Type B pancreatic cell (in vitro differentiated cells): ENCODE measurements at places on chromosomes 12 and 14.

DNA sequence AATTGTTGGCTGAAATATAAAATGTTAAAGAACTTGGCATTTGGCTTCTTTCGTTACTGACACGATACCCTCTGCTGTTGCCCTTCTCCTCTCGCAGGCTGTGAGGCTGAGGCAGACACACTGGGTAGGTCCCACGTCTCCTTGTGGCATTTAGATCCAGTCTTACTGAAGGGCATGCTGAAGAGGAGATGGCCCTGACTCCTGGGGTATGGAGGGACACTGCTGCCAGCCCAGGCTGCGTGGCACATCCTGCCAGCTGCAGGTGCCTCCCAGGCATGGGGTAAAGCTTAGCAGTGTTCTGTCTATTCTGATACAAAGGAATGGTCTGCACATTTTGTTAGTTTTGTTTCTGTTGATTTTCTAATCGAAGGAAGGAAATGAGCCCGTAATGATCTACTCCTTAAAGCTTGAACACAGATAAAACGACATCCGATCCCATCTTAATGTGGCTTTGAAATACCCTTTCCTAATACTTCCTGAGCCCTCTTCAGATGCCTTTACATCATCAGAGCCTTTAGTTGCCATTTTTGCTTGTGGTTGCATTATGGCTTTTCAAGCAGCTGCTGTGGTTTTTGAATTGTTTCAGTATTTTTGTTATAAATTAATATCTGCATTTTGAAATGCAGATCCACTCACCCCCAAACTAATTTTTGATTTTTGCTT lies 61.1 kb downstream of the WDR20 start:
- no peak for DNase-seq

- DNase-seq, result no peak
Measured at GRCh38 chr12:13744561-13744960, 236.8 kb downstream of the GRIN2B start.

GRCh38 chr14:65080960-65081747 lies 21.2 kb downstream of the MAX start:
- DNase-seq, result no peak

DNA sequence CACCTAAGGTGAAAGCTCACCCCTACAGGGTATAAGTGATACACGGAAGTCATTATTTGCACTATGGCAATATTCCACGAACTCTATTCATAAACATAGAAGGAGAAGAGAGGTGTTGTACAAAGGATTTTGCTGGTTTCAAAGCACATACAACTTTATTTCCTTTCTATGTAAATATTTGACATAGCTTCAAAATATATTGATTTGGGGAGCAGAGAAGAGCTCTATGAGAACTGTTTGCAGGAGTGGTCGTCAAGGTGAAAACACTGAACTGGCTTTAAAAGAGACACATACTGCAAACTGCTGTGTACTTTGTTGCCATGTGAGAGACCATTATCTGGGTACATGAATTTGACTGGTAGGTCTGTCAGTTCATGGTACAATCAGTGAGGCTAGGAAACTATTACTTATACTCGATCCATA lies 16.7 kb downstream of the CNIH1 start:
- DNase-seq, result no peak

DNA sequence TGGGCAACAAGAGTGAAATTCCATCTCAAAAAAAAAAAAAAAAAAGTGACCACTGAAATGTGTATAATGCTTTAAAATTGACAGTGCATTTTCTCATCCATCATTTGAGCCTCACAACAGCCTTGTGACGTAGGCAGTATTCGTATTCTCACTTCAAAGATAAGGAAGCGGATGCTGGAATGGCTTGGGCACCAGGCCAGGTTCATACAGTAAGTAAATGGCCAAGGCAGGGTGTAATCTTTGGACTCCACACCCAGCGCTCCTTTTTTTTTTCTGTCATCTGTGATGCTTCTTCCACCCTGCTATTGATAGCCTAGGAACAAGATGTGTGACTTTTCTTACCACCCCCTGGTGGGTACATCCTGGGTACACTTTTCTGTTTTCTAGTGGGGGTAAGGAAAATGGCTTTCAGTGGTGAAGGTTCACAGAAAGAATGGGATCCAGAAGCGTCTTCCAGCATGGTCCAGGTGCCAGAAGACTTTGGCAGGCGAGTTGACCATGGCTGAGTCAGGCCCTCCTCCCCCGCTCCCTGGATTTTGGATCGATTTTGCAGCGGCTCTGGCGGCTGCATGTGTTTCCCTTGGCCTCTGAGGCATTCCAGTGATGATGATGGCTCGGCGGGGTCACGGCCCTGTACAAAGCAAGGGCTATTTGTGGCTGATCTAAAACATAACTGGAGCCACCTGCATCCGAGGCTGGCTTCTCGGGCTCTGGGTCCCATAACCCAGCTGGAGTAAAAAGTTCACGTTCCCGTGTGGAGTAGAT lies 110.6 kb downstream of the CACNA1C start:
- no peak for DNase-seq

DNA sequence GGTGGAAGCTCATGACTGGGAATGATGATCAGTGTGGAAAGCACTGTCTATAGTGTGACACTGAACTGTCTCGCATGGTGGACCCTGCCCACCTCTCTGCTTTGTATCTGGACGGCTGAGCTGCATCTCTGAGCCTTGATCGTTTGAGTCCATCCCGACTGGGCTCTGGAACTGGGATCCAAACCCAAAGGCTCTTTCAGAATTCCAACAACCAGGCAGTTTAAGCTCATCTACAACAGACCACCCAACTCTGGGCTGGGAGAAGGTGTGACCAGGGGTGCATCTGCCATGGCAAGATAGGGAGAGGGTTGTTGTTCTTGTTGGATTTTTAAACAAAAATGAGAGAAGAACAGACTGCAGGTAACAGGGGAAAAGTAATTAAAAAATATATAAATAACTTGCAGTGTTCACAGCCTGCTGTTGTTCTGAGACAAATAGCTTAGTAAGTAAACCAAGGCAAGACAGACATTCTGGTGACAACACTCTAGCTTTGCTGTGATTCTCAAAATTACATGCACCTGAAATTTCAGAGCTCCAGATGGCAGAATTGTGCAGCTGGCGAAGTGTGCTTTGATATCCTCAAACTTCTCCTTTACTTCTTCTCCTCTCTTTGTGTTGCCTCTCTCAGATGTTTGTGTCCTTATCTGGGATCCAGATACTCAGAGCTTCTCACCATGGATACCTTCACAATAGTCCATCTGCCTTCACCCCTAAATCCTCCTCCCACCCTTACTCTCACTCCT lies 209.6 kb downstream of the EMP1 start:
- no peak for DNase-seq

- peak; percentile 77 for DNase-seq
Measured at GRCh38 chr14:34331728-34332623, 130.1 kb downstream of the SPTSSA start.

GRCh38 chr12:89701606-89702206 lies 6.9 kb downstream of the ATP2B1 start:
- no peak for DNase-seq

- no peak for DNase-seq
Measured at GRCh38 chr14:31084385-31084784, 58.2 kb upstream of the STRN3 start.

- no peak for DNase-seq
Measured at GRCh38 chr12:26119391-26119989, 5.3 kb downstream of the BHLHE41 start.

DNA sequence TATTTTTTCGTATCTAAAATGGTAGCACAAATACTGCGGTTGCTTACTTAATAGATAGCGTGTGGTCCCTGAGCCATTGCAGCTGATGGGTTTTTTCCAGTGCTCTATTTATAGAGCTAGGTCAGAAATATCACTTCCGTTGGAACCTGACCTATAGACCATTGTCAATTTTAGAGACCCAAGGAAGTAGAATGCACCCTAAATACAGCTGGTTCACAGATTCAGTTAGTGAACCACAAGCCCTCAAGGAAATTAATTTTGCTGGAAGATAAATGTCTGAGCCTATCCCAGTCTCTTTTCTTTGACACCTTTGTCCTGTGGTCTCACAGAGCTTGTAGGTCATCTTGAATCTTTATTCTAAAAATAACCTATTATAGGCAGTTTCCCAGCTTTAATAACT lies 391.0 kb downstream of the ZFP36L1 start:
- DNase-seq, result no peak

DNA sequence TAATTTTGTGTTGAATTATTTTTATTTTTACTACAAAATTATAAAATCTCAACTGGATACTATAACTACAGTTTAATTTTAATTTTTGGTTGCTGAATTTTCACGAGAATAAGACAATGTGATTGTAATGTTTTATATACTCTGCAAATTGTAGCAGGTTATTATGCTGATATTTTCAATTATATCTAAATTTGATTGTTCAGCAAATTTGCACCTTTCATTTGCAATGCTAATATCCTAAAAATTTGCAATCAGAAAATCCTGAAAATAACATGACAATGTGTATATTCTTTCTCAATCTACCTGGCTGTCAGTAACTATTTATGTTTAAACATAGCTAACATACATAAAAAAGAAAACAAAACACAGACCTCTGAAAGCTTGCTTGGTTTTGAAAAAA lies 932.2 kb upstream of the LRFN5 start:
- DNase-seq, result no peak

DNA sequence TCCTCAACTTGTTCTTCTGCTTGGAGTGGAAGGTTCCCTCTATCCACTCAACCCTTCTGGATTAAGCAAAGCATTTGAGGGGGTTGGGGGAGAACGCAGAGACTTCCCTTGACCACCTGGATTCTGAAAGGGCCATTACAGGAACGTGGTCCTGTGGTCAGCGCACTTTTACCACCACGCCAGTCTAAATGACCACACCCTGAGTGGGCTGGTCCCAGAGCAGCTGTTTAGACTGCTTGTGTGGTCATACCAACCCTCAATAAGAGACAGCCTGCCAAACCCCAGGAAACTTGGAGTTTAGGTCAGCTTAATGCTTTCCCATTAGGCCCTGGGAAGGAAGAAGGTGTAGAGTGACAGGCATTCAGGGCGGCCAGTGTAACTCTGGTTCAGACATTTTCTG lies 165.5 kb upstream of the ATP2B1 start:
- no peak for DNase-seq

DNA sequence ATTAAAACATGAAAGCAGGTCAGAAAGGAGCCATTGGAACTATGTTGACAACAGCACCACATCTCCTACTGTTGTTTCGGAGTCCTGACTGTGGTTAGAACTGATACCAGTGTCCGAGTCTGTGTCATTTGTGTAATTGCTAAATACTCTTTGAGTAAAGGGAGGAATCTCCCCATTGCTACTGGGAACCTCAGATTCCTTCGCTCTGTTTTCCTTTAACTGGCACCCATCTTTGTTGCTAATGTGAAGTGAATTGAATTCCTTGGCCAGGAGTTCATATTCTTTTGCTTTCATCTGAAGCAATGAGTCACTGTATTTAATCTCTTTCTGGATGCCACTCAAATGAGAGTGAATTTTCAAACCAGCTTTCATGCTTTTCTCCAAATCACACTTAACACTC lies 31.5 kb downstream of the RASSF9 start:
- no peak for DNase-seq

DNA sequence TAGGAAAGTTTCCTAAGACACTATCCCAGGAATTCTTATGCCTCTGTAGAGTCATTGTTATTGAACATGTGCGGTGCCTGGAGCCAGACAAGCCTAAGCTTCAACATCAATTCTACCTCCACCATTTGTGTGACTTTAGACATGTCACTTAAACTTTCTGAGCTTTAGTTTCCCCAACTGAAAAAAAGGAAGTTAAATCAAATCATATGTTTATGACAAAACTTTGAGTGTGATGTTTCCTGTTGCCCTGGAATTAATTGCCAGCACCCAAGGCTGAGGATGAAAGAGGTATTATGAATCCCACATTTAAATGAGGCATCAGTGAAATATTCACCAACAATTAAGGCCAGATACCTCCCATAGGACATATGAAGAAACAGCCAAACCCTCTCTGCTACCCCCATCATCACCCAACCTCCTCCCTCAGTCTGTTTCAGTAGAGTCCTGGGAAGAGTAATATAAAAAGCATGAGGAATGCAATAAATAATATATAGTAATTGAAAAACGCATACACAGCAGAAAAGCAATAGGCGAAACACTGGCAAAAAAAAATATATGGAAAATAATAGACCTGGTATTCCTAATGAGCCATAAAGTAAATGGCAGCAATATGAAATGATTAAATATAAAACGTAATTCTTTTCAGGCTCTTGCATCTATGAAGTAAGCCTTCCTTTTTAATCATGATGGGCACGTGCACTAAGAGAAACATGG lies 182.0 kb upstream of the DCN start:
- no peak for DNase-seq

- DNase-seq, result no peak
Measured at GRCh38 chr12:43338848-43339526, 213.0 kb downstream of the ADAMTS20 start.

- DNase-seq, result no peak
Measured at GRCh38 chr12:120841525-120841924, 62.6 kb downstream of the SPPL3 start.

- DNase-seq, result no peak
Measured at GRCh38 chr12:109606320-109607028, 32.9 kb downstream of the MVK start.

DNA sequence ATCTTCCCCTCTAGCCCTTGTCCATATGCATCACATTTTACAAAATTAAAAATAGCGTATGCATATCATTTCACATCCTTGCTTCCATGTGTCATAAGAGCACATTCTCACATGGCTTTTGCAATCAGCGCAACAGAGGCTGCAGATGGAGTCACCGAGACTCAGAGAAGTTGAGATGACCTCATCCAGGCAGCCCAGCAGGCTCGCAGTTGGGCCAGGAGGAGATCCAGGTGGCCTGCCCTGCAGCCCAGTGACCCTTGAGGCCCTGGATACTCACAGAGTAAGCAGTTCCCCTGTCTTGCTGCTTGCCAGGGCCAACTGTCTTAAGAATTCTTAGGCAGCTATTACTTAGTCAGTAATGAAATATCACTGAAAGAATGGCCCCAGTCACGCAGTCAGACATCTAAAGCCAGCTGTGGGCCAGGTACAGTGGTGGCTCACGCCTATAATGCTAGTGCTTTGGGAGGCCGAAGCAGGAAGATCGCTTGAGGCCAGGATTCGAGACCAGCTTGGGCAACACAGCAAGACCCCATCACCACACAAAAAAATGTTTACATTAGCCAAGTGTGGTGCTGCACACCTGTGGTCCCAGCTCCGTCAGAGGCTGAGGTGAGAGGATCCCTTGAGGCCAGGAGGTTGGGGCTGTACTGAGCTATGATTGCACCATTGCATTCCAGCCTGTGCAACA lies 9.1 kb downstream of the CAMKK2 start:
- no peak for DNase-seq

GRCh38 chr12:23099104-23099503 lies 474.1 kb downstream of the ETNK1 start:
- no peak for DNase-seq
